ENCODE measurements at places on chromosomes 11 and 22. TPM values are rescaled to one million over a fixed set of nuclear protein-coding genes. Genes with fewer than 3 reads are reported as not detected.

Gene MAPK8IP2
- total RNA-seq, result 1.1 TPM

Gene CAT
- 27.0 TPM for total RNA-seq

Gene ANO9
- total RNA-seq, result not detected

Gene CALCA
- total RNA-seq, result not detected

Gene TRIM68
- total RNA-seq, result 9.9 TPM

Gene SHISAL1
- 11.4 TPM for total RNA-seq

Gene LRP5
- 8.3 TPM for total RNA-seq
